Activated naive CD4-positive, alpha-beta T cell (primary cell): ENCODE measurements at places on chromosomes 7 and 10.

DNA sequence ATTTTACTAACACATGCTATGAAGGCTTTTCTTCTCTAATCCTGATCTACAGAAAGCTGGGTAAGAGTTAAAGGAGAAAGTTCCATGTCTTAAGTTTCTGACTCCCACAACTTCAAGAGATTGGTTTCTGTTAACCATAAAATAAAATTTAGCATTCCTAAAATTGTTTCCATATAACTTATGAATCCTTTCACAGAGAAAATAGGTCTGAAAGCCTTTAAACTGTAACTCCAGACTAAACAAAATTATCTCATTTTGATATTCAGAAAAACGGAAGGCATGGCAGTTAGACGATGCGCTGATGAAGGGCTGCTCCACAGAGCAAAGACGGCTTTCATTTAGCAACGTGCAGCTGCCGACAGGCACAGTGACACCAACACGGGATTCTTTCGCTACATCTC is 133.3 kb downstream of the SLC25A13 start:
- DNase-seq = no peak

DNA sequence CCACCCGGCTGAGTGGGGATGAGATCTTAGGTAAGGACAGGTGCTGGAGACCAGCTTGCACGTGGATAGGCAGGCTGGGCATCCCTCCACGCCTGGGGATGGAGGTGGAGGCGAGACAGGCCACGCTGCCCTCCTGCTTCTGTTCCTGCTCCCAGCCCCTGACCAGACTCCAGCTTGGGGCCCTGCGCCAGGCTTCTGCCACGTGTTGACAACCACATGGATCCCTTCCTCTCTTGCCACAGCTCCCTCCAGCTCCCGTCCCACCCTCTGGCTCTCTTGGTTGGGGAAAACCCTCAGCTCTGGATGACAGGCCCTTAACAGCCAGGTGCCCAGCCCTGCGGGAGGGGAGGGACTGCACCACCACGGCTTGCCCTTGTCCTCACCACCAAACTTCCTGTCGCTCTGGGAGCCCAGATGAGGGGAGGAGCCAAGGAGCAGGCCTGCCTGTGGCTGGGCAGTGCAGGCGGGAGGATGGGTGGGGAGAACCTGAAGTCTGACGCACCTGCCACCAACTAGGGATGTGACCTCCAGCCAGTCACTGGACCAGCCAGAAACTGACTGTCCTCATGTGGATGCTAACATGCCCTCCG is 36.0 kb downstream of the KCNH2 start:
- DNase-seq = peak; percentile 16

DNA sequence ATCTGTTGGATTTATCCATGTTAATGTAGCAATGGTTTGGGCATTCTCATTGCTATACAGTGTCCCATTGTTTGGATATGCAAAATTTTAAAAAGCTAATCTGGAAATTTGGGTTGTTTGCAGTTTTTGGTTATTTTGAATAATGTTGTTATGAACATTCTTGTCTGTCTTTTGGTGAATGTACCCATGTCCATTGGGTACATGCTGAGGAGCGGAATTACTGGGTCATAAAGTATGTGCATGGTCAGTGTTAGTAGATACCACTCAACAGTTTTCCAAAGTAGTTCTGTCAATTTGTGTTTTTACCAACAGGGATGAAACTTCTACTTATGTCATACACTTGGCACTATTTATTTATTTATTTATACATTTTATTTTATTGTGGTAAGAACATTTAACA is 153.9 kb downstream of the LRMDA start:
- DNase-seq = no peak

GRCh38 chr10:14873090-14873760 is 5.4 kb upstream of the SUV39H2 start:
- DNase-seq = no peak

- DNase-seq = no peak
Observed at GRCh38 chr10:114234132-114234531, 4.9 kb upstream of the VWA2 start.

DNA sequence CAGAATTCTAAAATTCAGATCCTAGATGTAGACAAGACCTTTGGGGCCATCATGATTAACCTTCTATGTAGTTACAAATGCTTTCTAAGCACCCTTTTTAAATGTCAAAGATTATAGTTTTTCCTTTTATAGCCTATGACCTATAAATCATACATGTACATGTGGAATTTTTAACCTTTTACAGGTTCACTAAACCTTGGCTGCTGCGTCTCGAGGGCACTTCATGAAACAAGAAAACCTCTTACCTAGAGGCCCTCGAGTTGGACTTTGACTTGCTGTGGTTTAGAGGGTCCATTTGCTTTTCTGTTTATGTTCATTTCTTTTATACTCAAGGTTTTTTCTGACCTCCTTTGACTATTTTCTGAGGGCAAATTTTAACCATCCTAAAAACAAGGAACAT is 302.2 kb downstream of the CSTF2T start:
- DNase-seq = no peak

- no peak for DNase-seq
Observed at GRCh38 chr7:135239263-135239662, 5.6 kb downstream of the STRA8 start.

DNA sequence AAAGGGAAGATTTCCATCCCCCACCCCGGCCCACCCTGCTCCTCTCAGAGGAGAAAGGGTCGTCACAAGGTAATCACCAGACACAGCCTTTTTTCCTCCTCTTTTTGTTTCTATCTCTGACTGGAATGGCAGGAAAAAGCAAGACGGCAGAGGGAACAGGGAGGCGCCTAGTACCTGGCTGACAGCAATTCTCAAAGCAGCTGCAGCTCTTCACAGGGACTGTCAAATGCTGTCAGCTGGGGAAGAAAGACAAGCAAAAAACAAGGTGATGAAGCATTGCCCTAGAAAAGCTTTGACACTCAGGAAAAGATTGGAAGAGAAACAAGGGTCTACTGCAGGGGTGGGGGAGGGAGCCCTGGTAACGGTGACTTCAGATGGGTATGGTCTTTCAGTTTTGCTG is 52.7 kb downstream of the GNA12 start:
- no peak for DNase-seq

GRCh38 chr10:60578217-60578616 is 188.5 kb upstream of the ANK3 start:
- no peak for DNase-seq

GRCh38 chr7:126728967-126729366 is 523.8 kb downstream of the GRM8 start:
- DNase-seq = no peak

DNA sequence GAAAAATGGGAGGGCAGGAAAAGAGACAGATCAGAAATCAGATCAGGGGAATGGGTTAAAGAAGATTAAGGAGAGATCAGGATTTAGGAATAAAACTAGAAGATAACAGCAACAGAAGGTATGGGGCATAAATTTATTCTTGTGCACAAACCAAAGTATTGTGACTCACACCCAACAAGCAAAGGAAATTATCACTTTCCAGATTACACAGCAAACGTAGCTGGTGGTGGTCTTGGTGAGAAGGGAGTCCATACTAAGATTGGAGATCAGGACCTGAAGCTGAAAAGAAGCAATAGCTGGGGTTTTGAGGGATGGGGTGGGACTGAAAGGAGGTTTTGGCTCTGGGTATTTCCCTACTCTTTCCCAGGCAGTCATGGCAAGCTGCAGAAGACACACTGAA is 3.5 kb upstream of the MYOZ1 start:
- no peak for DNase-seq

GRCh38 chr7:54810401-54810800 is 51.4 kb upstream of the SEC61G start:
- no peak for DNase-seq

DNA sequence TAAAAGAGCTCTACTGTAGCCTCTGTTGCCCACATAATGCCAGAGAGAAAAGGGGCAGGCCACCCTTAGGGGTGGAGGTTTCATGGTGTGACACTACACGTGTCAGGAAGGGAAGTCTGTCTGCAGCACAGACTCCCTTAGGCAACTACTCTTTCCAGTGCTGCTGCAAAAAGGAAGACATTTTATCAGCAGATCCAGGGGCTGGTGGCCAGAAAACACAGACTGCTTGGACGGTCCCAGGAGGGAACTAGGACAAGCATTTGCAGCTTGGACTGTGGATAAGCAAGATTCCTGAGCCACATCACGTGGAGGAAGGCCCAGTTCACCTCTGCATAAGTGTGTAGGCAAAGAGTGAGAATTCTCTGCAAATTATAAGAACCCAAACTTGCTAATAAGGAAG is 220.8 kb downstream of the FANK1 start:
- DNase-seq = no peak

DNA sequence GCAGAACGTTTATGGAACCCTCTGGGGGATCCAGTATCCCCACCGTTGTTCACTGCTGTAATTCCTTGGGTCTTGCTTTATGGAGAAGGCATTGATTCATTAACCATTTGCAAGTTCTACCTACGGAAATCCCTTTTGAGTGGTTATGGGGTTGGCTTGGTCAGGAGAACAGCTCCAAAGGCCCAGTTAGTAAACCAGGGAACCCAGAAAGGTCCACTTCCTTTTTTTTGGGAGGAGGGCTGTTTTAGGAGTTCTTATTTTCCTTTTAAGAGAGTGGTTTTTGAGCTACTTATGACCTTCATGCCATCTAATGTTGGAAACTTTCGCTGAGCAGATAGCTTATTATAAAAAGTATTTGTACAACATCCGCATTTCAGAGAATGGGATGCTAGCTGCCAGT is 1.3 kb downstream of the POR start:
- DNase-seq = no peak

- no peak for DNase-seq
Observed at GRCh38 chr7:67402280-67402679, 405.6 kb downstream of the TYW1 start.
